ENCODE measurements at places on chromosomes 12 and 14.
A peak's percentile ranks its signal among the peaks of the same experiment; 100 is the strongest.

DNA sequence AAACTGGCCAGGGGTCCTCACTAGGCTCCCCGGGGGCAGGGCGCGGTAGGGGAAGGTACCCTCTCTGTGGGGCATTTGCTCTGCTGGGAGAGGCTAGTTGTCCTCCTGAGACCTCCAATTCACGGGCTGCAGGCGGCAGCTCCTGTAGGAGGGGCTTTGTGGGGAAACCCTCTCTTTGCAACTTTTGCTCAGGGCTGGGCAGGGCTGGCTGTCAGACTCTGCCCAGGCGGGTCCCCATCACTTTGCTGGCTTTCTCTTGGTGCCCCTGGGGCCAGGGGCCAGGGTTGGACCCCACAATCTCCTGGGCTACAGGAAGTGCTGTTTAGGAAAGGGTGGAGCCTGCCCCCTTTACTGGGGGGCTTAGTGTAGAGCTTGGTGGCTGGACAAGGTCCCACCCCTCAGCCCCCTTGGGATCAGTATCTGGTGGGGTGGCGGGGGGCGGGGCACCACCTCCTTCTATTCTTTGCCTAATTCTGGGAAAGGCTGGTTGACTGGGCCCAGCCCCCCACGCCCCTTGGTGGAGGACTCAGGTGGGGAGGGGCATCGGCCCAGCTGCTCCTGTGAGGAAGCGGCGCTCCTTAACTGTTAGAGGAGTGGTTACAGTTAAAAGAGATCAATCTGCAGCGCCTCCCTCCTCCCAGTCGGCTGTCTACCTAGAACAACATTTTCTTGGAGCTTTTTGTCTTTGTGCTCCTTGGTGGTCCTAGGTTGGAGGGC is 918.7 kb downstream of the AACS start:
- peak; percentile 58 for DNase-seq

DNA sequence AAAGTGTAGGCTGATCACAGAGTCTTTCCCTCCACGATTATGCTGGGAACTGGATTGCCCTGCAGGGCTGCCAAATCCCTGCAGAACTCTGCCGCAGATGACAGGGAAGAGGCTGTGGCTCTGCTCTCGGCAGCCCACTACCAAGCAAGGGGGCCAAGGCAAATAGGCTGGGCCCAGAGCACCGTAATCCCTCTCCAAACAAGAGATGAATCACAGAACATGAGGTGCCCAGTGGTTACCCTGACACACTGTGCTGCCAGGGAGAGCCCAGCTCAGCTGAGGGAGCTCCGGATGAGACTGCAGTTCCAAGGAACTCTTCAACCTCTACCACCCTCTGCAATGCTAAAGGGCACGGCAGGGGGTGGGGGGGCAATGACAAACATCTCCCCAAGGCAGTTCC is 33.9 kb downstream of the STON2 start:
- no peak for DNase-seq

DNA sequence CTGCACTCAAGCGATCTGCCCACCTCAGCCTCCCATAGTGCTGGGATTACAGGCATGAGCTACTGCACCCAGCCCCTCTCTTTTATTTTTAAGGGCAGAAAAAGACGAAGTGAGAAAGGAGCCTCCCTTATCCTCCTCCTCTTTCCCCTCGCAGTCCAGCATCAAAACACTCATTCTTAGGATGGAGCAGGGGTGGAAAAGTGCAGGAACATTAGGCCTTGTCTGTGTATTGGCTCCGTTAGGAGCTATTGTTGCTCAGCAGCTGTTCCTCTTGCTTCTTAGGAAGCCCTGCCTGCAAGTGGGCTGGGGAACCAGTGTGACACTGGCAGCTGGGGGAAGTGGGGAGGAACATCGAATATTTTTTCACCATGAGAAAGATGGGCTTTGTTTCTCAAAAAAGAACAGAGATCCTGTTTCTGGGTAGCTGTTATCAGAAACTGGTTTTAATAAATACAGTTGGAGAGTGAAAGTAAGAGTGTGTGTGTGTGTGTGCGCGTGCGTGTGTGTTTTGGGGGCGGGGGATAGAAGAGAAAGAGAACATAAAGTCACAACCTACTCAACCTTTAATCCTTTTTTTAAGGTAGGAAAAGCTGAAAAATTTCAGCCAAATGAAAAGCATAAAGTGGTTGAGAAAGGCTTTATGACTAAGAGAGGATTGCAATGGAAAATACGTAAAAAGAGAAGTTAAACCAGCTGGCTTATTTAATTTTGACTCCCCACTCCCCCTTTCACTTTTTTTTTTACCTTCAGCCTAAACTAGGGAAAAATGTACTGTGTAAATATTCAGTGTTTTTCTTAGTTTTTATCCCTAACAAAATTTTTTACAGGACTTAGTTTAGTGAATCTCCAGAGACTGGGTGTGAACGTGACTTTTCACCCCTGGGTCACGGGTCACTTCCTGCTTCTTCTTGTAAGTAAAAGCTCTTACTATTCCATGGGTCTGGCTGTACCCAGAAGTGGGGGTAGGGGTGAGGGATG is 197.2 kb upstream of the PLEKHG7 start:
- no peak for DNase-seq

DNA sequence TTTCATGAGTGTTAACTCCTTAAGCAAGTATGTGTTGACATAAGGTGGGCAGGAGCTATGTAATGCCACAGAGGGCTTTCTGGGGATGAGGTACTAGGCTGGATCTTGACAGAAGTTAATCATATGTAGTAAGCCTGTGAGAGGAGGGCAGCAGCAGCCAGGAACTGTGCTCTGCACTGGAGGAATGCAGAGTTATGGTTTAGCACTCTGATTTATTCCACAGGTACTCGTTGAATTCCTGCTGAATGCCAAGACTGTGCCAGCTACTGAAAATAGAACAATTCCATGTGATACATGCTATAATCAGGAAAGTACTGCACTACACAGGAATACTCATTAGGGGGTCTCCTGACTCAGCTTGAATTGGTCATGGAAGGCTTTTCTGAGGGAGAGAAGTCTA is 58.7 kb downstream of the SUSD6 start:
- DNase-seq, result no peak

DNA sequence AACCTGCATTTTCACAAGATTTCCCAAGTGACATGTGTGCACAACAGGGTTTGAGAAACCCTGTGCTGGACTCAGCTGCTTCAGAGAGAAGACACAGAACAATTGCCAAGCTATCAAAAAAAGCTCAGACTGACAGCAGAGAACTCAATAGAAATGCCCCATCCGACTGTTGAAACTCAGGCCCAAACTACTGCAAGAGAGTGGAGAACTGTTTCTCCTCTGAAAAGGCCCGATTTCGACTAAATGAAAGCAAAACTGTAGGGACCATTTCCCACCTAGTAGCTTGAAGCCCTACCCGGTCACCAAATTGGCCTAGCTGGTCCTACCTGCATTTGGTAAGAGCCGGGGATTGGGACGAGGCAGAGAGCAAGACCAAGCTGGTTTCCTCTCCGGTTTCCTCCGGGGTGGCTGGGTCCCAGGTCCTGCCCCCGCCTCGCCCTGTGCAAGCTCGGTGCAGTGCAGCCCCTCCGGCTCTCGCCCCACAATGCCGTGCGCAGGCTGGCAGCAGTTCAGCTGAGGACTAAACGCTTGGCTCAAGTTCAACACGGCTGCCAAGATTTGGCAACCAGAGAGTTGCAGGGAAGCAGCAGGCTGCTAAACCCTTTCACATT is 1180.6 kb downstream of the VRK1 start:
- peak; percentile 4 for DNase-seq

GRCh38 chr12:128047266-128048060 is 219.5 kb upstream of the TMEM132C start:
- DNase-seq, result peak; percentile 94

GRCh38 chr12:113587720-113588119 is 116.0 kb upstream of the LHX5 start:
- DNase-seq, result no peak

GRCh38 chr14:86038387-86039042 is 508.6 kb downstream of the FLRT2 start:
- no peak for DNase-seq

GRCh38 chr12:97628962-97629361 is 166.4 kb downstream of the RMST start:
- no peak for DNase-seq

DNA sequence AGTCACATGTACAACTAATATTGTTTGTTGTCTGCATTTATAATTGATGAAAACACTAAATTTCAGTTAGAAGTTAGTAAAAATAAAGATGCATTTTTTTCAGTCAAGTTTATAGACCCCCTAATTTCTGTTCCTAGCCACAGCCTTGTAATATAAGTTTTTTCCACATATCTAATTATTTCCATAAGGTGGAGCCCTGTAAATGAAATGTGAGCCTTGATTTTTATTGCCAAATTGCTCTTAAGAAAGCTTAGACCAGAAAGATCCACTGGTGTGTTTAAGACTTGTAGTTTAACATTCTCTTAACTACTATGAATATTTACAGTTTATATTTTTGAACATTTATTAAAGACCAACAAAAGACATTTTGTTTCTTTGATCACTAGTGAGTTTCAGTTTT is 322.1 kb upstream of the RGS6 start:
- DNase-seq, result no peak

- no peak for DNase-seq
Observed at GRCh38 chr12:42759622-42760273, 170.2 kb upstream of the PRICKLE1 start.

All from NCI-H510A treated with DMSO at 0.1 percent for 48 hours (cell line).